ENCODE measurements at places on chromosomes 1 and 21.

GRCh38 chr1:200154069-200154767 is 126.7 kb downstream of the NR5A2 start:
- no peak for DNase-seq

DNA sequence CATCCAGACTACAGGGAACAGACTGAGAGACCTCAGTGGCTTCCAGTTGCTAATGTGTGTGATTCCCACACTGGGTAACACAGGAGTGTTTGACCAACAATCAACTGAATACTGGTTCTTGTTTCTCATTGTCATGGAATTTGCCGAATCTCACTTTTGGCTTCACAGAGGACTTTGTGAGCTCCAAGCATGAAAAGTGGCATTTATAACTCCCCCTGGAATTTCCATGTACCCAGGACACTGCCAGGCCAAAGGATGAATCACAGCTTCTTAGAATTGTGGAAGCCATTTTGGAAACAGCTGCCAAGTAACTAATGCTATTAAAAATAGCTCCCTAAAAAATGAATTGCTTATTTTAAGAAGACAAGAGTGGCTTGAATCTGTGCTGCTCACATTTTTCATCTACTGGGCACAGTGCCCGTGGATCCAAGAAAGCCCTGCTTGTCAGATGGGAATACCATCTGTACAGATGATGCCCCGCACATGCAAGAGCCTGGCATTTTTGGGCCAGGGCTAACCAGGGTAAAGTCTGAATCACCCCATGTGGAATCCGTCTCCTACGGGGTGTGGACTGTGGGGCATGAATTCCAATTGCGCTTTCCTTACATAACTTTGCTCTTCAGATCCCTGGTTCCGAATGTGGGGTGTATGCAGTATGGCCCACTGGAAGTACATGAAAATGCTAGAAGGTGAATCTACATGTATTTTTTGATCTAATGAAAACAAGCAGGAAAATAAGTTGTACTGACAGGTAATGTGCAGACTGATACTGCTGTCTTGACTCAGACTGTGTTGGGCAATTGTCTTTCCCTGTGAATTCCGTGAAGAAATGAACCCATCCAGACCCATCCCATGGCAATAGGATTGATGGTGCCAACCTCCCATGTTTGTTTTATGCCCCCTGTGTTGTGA is 487.3 kb downstream of the SIPA1L2 start:
- DNase-seq, result no peak

DNA sequence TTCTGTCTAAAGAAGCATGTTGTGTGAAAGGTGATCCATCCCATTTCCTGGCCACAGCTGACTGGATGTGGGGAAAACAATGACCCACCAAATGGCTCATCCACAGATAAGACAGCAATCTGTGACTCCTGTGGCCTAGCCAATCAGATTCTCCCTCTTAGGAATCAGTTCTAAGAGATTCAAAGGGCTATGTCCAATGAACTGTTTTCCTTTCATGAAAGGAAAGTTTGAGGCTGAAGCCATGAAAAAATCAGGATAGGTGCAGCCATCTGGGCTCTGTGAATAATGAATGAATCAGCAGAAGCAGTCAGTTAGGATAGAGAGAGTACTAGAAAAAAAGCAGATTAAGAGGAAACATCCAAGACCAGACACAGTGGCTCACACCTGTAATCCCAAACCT is 164.7 kb downstream of the NRIP1 start:
- DNase-seq, result no peak

DNA sequence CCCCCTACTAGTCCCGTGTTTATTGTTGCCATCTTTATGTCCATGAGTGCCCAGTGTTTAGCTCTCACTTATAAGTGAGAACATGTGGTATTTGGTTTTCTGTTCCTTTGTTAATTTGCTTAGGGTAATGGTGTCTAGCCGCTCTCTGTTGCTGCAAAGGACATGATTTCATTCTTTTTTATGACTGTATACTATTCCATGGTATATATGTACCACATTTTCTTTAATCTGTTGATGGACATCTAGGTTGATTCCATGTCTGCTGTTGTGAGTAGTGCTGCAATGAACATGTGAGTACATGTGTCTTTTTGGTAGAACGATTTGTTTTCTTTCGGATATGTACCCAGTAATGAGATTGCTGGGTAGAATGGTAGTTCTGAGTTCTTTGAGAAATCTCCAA is 44.2 kb upstream of the METTL18 start:
- no peak for DNase-seq

DNA sequence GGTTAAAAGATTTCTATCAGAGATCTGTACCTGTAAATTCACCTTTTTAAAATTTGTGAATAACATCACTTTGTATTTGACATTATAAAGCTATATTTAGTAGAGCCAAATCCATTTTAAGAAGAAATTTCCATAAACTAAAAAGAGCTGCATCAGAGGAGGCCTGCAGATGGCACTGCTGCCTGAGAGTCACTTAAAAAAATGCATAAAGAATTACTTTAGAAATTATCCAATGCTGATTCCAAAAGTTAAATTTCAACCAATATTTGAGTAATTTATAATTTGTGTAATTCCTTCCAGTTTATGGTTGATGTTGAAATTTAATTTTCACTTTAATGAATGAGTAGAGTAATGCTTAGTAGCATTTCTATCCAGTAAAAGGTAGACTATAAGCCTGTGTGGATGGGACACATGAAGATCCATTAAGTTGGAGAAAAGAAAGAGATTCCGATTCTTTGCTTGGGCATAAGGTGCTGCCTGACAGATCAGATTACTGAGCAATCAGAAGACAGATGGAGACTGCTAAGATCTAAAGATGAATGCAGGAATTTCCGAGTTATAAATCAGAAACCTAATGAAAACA is 20.7 kb upstream of the RPE65 start:
- no peak for DNase-seq

DNA sequence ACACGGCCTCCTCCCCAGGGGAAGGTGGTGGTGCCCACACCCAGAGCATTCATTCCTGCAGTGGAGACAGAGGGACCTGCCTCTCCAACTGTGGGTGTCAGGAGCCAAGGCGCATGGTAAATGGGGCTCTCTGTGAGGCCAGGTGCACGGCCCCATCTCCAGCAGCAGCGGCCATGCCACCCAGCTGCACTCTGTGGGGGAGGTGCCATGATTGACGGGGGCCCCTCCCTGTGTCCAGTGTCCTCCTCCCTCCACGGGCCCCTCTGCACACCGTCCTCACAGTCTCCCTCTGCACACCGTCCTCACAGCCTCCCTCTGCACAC is 83.6 kb upstream of the COL6A1 start:
- DNase-seq, result no peak

DNA sequence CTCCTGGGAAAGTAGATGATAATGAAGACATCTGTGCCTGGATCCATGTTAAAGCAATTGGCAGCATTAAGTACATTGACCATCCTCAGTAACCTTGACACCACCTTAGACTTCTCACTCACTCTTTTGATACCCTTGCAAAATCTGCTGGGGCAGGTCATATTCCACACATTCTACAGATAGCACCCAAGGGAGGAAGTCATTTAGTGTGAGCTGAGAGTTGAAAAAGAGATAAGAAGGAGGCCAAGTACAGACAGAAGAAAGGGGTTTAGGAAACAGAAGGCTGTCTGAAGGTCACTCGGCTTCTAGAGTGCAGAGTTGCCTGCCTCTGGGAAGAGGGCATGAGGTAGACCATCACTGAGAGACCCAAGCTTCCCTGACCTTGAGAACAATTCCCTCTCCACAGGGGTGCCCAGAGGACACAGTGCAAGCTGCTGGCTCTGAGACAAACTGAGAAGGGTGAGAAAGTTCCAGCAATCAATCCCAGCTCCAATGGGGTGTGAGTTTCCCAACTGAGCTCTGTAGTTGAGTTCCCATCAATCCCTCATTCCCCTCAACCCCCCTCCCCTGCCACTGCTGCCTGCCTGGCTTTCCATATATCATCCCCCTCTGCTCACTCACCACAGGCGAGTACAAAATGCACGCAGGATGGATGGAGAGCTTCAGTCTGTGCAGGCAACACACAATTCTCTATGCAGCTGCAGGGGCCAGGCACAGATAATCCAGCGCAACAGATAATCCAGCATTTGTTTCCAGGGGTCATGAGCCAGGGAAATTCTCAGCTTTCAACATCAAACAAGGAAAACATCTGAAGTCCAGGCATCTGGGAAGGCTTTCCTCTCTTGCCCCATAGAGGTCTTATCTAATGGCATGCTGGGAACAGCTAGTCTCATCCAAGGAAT is 7.4 kb upstream of the MOB3C start:
- DNase-seq, result no peak

- no peak for DNase-seq
Measured at GRCh38 chr1:37978541-37978940, 11.3 kb downstream of the SF3A3 start.

DNA sequence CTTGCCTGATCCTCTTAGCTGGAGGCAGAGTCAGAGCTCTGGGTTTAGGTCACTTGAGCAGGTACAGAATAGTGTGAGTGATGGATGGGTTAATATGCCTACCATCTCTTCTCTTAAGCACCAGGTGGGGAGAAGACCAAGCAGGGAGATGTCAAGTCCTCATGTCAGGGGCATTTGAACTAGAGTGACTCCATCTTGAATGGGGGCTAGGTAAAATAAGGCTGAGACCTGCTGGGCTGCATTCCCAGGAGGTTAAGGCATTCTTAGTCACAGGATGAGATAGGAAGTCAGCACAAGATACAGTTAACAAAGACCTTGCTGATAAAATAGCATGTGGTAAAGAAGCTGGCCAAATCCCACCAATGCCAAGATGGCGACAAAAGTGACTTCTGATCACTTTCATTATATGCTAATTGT is 77.4 kb upstream of the BTG3 start:
- no peak for DNase-seq

DNA sequence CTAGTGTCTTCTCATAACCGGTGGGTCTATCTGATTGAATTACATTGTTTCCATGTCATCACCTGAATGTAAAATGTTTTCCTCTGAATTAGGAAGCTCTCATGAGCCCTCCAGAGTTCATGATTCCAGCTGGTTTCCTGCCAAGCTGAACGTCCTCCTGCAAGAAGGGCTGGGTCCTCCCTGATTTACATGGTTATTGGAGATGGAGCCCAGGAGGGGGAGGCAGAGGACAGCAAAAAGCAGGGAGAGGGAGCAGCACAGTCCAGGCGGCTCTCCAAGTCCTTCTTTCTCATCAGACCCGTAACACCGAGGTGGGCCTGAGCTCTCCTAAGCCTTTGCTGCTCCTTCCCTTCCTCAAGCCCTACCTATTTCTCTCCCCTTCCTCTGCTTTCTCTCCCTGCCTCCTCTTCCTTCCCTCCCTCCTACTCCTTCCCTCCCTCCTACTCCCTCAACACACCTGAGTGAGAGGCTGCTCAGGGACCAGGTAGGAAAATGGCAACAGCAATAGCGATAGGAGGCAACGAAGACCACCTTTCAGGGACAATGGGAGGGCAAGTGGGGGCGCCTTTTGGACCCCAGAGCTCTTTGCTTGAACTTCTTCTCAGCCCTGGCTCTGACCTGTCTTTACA is 265.9 kb downstream of the PRDM2 start:
- no peak for DNase-seq

GRCh38 chr1:235326719-235327558 is 1.0 kb downstream of the ARID4B start:
- peak; percentile 60 for DNase-seq

GRCh38 chr21:28632755-28633408 is 359.8 kb downstream of the LTN1 start:
- DNase-seq, result no peak

- no peak for DNase-seq
Measured at GRCh38 chr1:15245593-15246360, 1.2 kb upstream of the FHAD1 start.

DNA sequence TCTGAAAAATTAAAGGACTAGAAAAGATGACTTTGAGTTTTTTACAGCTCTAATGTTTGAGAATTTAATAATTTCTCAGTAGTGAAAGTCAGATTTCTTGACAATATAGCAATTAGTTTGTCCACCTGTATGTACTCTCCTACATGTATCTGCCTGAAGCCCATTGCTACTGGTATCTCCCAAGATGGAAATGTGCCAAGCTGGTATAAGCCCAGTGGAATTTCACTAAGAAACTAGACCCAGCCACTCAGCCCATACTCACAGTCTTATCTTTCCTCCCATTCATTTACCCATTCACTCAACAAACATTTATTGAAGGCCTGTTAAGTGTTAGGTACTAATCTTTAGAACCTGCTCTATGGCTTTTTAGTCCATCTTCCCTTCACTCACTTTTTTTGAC is 21.6 kb upstream of the TRIM45 start:
- DNase-seq, result no peak

GRCh38 chr1:245041058-245041698 is 113.6 kb upstream of the KIF26B start:
- no peak for DNase-seq

DNA sequence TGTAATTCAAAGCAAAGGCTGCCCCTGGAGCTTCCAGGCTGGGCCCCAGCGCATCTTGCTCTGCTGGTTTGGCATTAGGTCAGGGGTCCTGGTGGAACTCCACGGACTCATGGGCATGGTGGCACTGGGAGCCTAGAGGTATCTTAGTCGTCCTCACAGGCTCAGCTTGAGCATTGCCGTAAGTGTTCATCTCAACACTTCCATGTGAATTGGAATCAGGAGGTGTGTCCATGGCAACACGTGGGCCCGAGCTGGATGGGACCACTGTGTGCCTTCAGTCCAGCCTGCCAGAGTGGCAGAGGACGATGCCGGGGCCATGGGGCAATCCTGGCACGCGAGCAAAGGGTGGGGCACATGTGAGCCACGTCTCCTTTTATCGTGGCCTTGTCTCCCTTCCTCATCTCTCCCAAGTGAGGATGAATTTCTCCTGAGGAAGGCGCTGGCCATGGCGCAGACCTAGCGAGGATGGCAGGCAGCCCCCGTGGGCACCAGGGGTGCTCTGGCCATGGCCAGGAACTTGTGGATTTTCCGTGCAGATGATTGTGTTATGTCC is 47.0 kb downstream of the AGPAT3 start:
- DNase-seq, result no peak

- no peak for DNase-seq
Measured at GRCh38 chr1:26530410-26530894, 891 bp downstream of the RPS6KA1 start.

GRCh38 chr1:56189946-56190805 is 389.2 kb downstream of the PLPP3 start:
- DNase-seq, result no peak

- DNase-seq, result no peak
Measured at GRCh38 chr1:57079454-57080157, 113.8 kb upstream of the C8B start.

- no peak for DNase-seq
Measured at GRCh38 chr1:35717911-35718476, 690 bp downstream of the C1orf216 start.

DNA sequence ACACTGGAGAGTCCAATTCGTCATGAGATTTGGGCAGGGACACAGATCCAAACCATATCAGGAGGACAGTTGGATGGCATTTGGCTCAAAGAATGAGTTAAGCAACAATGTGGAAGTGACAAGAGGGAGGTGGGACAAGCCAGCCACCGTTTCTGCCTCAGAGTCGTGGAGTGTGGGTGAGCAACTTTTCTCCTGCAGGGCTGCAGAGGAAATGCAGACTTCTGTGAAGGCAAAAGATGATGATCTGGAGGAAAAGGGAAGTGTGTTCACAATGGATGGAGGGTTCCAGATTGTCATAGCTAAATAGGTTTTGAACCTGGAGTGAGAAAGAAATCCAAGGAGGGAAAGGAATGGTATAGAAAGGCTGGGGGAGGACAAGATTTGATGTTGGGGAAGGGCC is 16.4 kb upstream of the KANK4 start:
- no peak for DNase-seq

- no peak for DNase-seq
Measured at GRCh38 chr1:18458133-18459092, 22.3 kb upstream of the KLHDC7A start.
